ENCODE measurements at places on chromosomes 3 and 15. TPM values are rescaled to one million over a fixed set of nuclear protein-coding genes. Genes with fewer than 3 reads are reported as not detected.

Gene CCNB2
- 0.42 TPM for total RNA-seq

Gene AMT
- 30.5 TPM for total RNA-seq

Gene KLHL6
- total RNA-seq: 0.87 TPM

Gene RASGRP1
- total RNA-seq: 0.42 TPM

Gene PLA2G4F
- total RNA-seq: 5.2 TPM

Gene HCLS1
- total RNA-seq: 11.1 TPM

Gene FETUB
- not detected for total RNA-seq

Gene GOLGA6A
- total RNA-seq: not detected
